ENCODE measurements at places on chromosomes 3 and 15. TPM values are rescaled to one million over a fixed set of nuclear protein-coding genes. Genes with fewer than 3 reads are reported as not detected.

Gene CSTA
- 17.0 TPM for total RNA-seq

Gene OXTR
- total RNA-seq, result 0.62 TPM

Gene THRB
- 3.4 TPM for total RNA-seq

Gene ZNF445
- total RNA-seq, result 23.4 TPM

- DNase-seq, result peak; percentile 83
Observed at GRCh38 chr3:78804251-78805037, 963.4 kb downstream of the ROBO1 start.

- DNase-seq, result no peak
Observed at GRCh38 chr3:22122567-22122966, 371.6 kb upstream of the ZNF385D start.

- DNase-seq, result no peak
Observed at GRCh38 chr15:44676676-44677075, 13.2 kb upstream of the SPG11 start.

GRCh38 chr15:76953913-76954312 is 22.4 kb downstream of the RCN2 start:
- no peak for DNase-seq

DNA sequence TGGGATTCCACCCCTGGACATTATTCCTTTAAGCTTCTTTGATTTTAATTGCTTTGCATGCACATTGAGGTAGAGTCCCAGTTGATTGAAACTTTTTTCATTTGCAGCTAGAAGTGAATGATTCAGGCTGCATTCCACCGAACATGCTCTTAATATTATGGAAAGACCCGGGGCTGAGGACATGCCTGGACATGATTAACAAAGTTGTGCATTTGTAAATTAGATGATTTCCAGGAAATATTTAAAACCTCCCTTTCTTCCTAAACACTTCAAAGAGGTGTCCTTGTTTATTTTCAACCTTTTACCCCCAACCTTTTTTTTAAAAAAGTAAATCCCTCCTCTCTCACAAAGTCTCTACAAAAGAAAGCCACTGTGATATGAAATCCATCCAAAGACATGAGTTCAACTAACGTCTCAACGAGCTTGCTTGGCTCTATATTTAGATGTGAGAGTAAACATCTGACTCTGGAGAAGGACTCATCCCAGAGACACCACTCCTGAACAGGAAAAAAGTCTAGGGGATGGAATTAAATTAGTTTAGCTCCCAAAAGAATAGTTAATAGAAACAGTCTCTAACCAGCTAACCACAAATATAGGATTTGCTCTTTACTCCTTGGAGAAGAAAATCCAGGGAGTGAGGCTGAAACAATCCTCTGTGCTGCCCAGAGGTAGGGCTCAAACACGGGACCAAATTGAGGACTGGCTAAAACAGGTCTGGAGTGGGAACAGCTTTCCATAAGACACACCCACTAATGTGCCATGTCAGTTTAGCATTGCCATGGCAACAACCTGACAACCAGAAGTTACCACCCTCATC is 83.1 kb downstream of the XXYLT1 start:
- no peak for DNase-seq

GRCh38 chr3:385151-385550 is 188.6 kb downstream of the CHL1 start:
- no peak for DNase-seq

DNA sequence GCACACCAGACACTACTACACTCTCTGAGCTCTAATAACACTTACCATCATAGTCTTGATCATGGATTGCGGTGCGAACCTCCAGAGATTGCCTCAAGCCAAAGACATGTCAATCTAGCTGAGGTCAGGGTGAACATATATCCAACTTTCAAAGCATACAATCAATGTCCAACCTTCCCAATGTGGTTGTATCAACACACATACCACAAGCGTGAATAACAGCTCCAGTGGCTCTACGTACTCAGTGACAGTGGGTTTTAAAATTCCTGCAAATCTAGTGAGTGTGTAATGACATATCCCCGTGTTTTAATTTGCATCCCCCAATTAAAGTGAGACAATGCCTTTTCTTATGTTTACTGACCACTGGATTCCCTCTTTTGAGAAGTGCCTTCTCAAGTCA is 29.6 kb downstream of the SFMBT1 start:
- DNase-seq, result no peak

GRCh38 chr3:10507331-10507730 is 1.9 kb upstream of the ATP2B2 start:
- DNase-seq, result no peak

- DNase-seq, result no peak
Observed at GRCh38 chr15:27244047-27244446, 273.1 kb downstream of the GABRG3 start.

GRCh38 chr3:122021811-122022401 is at the start of gene ILDR1:
Gene ILDR1, minus strand, starts transcription at chr3:122022247. Its CDS starts 170 bp downstream, at chr3:122022077.
- no peak for DNase-seq
